Neuronal stem cell (in vitro differentiated cells): ENCODE measurements at places on chromosomes 6 and 20.

GRCh38 chr6:43014434-43014909 lies 423 bp downstream of the KLHDC3 start:
- no peaks in the 10 kb centered on the region for H3K27me3 ChIP-seq
- H3K4me3 ChIP-seq, result peak overlapping the region; percentile 94
- H3K4me1 ChIP-seq, result peaks cover 12% of the 10 kb centered on the region
- DNase-seq, result no peak
- peak overlapping the region; percentile 49 for H3K27ac ChIP-seq

DNA sequence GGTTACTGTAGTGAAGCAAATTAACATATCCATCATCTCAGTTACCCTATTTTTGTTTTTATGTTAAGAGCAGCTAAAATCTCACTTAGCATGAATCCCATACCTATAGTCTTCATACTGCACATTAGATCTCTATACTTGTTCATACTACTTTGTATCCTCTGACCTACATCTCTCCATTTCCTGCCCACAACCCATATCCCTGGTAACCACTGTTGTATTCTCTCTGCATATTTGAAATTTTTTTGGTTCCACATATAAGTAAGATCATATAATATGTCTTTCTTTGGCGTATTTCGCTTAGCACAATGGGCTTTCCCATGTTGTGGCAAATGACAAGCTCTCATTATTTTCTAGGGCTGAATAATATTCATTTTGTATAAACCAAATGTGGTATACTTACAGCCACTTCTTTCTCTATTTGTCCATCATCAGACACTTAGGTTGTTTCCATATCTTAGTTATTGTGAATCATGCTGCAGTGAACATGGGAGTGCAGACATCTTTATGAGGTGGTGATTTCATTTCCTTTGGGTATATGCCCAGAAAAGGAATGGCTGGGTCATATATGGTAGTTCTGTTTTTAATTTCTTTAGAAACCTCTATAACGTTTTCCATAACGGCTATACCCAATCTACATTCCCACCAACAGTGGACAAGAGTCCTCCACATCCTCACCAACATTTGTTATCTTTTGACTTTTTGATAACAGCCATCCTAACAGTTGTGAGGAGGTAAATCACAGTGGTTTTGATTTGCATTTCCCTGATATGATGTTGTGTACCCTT lies 39.8 kb downstream of the BACH2 start:
- no peak for DNase-seq
- no peaks in the 10 kb centered on the region for H3K36me3 ChIP-seq

- no peak for DNase-seq
- no peak overlapping the region for H3K27ac ChIP-seq
- no peaks in the 10 kb centered on the region for H3K36me3 ChIP-seq
- no peaks in the 10 kb centered on the region for H3K4me1 ChIP-seq
These were observed 167.7 kb upstream of the CDYL start for GRCh38 chr6:4608361-4609115.

DNA sequence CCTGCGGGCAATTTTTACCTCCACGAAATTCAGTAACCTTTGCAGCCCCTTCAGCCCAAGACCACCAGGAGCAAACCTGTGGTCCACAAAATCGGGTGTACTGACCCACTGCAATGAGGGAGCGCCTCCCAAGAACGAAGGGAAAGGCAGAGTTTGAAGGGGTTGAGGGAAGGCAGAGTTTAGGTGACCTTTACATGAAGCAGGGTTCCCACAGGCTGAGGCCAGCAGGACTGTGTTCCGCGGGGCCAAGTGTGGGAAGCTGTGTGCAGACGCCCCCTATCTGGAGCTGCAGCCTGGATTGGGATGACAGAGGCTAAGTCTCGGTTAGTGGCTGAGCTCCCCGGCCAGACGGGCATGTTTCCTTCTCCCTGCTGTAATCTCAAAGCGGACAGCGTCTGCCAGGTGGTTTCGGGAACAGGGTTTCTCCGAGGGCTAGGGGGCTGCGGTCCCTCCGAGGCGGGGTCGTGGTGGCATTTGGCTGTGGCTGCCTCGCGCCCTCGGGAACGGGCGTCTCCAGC lies 826 bp upstream of the PYGB start:
- peaks cover 5% of the 10 kb centered on the region for H3K27me3 ChIP-seq
- H3K4me3 ChIP-seq, result peak overlapping the region; percentile 91
- H3K36me3 ChIP-seq, result no peaks in the 10 kb centered on the region
- H3K4me1 ChIP-seq, result peaks cover 15% of the 10 kb centered on the region
- DNase-seq, result peak; percentile 58

GRCh38 chr20:18164356-18164755 lies 26.7 kb downstream of the KAT14 start:
- H3K4me3 ChIP-seq, result no peak overlapping the region
- H3K27me3 ChIP-seq, result no peaks in the 10 kb centered on the region
- no peak for DNase-seq

- H3K27ac ChIP-seq, result no peak overlapping the region
- H3K4me3 ChIP-seq, result no peak overlapping the region
- H3K36me3 ChIP-seq, result no peaks in the 10 kb centered on the region
- DNase-seq, result no peak
These were observed 7.7 kb upstream of the MYB start for GRCh38 chr6:135173242-135173988.

DNA sequence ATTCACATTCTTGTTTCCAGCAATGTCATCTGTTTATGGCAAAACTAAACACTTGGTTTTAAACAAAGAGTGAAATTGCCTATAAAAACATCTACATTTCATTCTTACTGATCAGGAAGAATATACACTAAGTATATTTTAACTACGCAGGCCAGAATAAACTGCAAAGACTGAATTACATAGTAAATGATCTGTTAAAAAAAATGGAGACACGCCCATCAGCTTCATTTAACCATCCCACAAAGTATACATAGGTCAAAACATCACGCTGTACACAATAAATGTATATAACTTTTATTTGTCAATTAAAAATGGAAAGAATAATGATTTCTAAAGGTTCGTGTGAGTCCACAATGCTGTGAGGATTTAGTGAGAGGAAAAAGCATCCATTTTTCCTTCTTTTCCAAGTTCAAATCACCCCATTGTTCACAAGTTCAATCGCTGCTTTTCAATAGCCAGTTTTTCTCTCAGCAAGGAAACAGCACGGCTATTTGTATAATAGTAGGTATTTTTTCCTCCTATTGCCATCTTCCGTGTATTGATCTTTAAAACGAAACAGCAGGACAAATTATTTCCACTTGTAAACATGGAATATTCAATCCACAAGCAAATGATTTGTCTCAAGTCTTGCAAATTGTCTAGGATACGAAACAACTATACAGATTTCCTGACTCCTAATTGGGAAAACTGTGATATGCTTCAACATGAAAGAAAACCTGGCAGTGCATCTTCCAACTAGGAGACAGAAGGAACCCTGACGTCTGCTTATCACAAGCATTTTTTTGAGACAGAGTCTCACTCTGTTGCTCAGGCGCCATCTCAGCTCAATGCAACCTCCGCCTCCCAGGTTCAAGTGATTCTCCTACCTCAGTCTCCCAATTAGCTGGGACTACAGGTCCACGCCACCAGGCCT lies 10.6 kb downstream of the SFT2D1 start:
- H3K4me3 ChIP-seq, result no peak overlapping the region
- no peaks in the 10 kb centered on the region for H3K4me1 ChIP-seq
- no peaks in the 10 kb centered on the region for H3K27me3 ChIP-seq
- H3K27ac ChIP-seq, result no peak overlapping the region
- H3K36me3 ChIP-seq, result peaks cover 61% of the 10 kb centered on the region
